Activated T-cell treated with anti-CD3 and anti-CD28 coated beads for 4 hours (primary cell): ENCODE measurements at places on chromosomes 12 and 14.
A peak's percentile ranks its signal among the peaks of the same experiment; 100 is the strongest.

- DNase-seq, result peak; percentile 14
Measured at GRCh38 chr12:117134059-117134458, 34.8 kb upstream of the TESC start.

GRCh38 chr12:102507301-102507700 is 26.9 kb upstream of the IGF1 start:
- DNase-seq, result no peak

- DNase-seq, result peak; percentile 14
Measured at GRCh38 chr12:113208041-113208934, 13.0 kb upstream of the TPCN1 start.

GRCh38 chr14:73136085-73136386 is 271 bp upstream of the PSEN1 start:
- DNase-seq, result no peak

DNA sequence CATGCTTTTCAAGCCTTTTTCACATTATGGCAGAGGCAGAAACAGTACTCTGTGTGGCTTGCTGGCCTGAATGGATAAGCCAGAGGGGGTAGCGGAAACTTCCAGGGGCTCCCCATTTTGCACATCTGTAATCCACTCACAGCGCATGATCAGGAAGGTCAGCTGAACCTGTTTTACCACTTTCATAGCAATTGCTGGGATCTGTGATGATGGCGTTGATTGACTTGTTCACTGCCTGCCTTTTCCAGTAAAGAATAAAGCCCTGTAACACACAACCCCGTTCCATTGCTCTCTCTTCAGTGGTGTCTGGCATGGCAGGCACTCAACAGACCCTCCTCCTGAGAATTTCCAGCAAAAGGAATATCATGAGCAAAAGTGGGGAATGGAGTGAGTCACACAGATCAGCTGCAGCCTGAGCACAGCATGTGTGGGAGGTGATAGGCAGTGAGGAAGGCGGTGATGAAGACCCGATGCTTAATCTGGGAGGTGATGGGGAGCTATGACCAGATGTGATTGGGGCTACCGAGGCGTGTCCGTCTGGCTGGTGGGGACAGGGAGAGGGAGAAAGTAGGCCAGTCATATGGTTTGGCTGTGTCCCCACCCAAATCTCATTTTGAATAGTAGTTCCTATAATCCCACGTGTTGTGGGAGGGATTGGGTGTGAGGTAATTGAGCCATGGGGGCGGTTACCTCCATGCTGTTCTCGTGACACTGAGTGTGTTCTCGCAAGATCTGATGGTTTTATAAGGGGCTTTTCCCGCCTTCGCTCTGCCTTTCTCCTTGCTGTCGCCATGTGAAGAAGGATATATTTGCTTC is 44.7 kb upstream of the CHST11 start:
- DNase-seq, result no peak

DNA sequence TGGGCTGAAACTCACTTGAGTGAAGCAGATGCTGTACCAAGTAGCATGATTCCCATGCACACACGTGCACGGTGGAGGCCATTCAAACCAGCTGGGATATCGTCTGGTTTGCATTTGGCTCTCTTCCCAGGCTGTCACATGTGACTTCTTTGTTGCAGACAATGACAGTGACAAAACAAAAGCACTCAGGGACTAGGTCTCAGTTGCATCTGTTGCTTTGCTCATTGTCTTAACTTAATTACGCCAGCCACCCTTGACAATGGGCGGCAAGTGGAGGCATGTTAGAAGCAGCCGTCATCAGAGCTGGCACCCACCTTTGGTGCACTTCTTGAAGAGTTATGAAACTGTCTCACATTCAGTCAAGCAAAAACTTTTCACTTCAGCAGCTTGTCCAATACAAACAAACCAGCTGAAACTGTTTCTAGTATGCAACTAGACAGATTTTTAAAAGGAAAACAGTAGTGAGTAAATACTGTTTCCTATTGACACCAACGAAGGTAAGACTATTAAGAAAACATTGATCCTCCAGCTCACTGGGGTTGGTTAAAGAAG is 74.3 kb downstream of the IGF1 start:
- no peak for DNase-seq

DNA sequence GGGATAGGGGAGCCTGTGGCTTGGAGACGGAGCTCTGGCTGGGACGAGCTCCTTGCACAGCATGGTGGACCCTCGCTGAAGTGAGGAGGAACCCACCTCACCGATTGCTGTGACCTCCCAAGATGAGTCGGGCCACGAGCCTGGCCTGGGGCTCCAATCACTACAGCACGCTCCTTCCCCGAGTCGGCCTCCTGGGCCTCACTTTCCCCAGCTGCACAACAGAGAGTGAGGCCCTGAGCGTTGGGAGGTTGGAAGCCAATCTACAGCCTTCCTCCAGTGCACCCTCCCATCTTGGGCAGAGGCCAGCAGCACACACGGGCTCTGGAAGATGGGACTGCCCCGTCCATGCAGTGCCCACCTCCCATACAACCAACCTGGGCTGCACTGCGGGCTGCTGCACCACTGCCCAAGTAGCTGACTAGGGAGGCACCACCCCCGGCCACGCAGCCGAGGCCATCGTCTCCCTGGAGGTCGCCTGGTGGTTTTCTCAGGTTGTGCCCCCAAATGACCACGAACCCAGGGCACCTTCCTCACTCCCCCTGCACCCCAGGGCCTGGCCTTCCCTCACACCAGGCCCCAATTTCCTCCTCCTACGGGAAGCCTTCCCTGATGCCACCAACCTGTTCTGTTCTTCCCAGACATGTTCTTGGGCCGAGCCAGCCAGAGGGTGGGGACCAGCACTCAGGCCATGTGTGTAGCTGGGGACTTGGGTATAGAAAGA is 152.3 kb upstream of the C14orf180 start:
- DNase-seq, result no peak

DNA sequence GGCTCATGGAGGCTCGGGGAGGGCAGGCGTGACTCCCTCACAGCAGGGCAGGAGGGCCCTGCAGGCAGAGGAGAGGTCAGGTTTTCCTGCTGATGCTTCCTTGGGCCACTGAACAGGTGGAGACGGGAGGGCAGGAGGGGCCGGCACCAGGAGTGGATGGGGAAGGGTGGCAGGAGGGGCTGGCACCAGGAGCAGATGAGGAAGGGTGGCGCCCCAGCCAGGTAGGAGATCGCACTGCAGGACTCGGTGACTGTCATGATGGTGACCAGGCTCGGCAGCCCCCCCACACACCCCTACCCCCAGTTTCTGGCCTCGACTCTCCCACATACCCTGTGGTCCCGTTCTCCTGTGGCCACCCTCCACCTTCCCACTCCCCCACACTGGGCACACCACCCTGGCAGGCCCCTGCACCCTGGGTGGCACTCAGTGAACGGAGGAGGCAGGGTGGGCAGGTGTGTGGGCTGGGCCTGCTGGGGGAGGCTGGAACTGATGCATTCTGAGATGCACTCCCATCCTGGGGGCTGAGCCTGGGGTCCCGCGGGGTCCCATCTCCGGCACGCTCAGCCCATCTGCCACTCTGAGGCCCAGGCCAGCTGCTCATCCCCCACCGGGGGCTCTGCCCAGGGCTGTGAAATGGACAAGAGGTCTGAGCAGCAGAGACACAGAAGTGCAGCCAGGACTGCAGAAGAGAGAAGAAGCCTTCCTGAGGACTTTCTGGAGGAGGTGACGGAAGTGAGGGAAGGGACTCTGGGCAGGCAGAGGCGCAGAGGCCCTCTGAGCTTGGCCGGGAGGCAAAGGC is 2.8 kb downstream of the NUDT14 start:
- no peak for DNase-seq

- DNase-seq, result no peak
Measured at GRCh38 chr12:9221483-9221882, 13.3 kb upstream of the PZP start.
